Keratinocyte (primary cell): ENCODE measurements at places on chromosomes 11 and 22. TPM values are rescaled to one million over a fixed set of nuclear protein-coding genes. Genes with fewer than 3 reads are reported as not detected.
A peak's percentile ranks its signal among the peaks of the same experiment; 100 is the strongest.

GRCh38 chr22:41204992-41205900, at the start of gene L3MBTL2:
L3MBTL2 (plus strand) TSS chr22:41205312; CDS start chr22:41205363, 51 bp downstream.
- H3K4me1 ChIP-seq = peaks cover 9% of the 10 kb centered on the region
- H3K4me3 ChIP-seq = peak within 1 kb of the TSS; percentile 70
- H3K27me3 ChIP-seq = no peaks in the 10 kb centered on the region
- DNase-seq = peak; percentile 65
- H3K27ac ChIP-seq = peak within 1 kb of the TSS; percentile 92

DNA sequence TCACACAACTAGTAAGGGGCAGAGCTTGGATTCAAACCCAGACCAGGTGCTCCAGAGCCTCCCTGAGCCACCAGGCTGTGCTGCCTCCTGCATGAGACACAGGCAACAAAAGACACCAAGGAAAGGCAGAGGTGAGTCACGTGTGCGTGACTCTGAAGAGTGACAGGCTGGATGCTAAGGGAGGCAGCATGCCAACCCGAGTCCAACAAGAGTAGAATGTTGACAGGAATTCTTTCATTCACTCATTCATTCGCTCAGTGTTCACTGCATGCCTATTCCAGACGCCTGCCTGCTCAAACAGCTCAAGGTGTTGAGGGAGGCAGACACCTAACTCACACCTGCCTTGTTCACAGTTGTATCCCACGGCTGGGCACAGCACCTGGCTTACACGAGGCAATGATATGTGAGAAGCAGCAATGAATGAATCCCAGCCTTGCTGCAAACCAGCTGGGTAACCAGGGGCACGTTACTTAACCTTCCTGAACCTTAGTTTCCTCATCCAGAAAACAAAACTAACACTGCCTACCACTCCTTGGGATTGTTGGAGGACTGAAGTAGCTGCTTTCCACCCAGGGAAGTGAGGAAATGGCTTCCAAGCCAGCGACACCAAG, 73.8 kb upstream of the ARFGAP3 start:
- H3K4me3 ChIP-seq = no peak overlapping the region
- H3K27ac ChIP-seq = peak overlapping the region; percentile 80
- H3K36me3 ChIP-seq = peaks cover 6% of the 10 kb centered on the region
- no peak for DNase-seq
- H3K27me3 ChIP-seq = no peaks in the 10 kb centered on the region

Gene EHF
- polyA plus RNA-seq = 64.1 to 74.7 TPM (median 64.2 TPM) in 3 replicates

- H3K4me3 ChIP-seq = no peak overlapping the region
- no peaks in the 10 kb centered on the region for H3K4me1 ChIP-seq
- H3K27me3 ChIP-seq = no peaks in the 10 kb centered on the region
- H3K36me3 ChIP-seq = no peaks in the 10 kb centered on the region
- H3K27ac ChIP-seq = no peak overlapping the region
Measured at GRCh38 chr11:106853850-106854401, 164.3 kb downstream of the GUCY1A2 start.

- no peak overlapping the region for H3K27ac ChIP-seq
- H3K4me3 ChIP-seq = peak overlapping the region; percentile 69
- peaks cover 28% of the 10 kb centered on the region for H3K4me1 ChIP-seq
Measured at GRCh38 chr11:65646958-65647701, 9.2 kb downstream of the SIPA1 start.

- no peaks in the 10 kb centered on the region for H3K36me3 ChIP-seq
- H3K27me3 ChIP-seq = peaks cover 3% of the 10 kb centered on the region
- no peak overlapping the region for H3K4me3 ChIP-seq
- no peak for DNase-seq
Measured at GRCh38 chr11:14898906-14899305, 6.9 kb upstream of the CYP2R1 start.

Gene DAGLA
- polyA plus RNA-seq = 0.03 to 0.08 TPM (median 0.04 TPM) in 3 replicates

GRCh38 chr11:57647960-57648800, 1.5 kb downstream of the YPEL4 start:
- no peak overlapping the region for H3K27ac ChIP-seq
- no peak for DNase-seq
- peaks cover 41% of the 10 kb centered on the region for H3K4me1 ChIP-seq
- no peaks in the 10 kb centered on the region for H3K36me3 ChIP-seq
- H3K27me3 ChIP-seq = peaks cover 32% of the 10 kb centered on the region

DNA sequence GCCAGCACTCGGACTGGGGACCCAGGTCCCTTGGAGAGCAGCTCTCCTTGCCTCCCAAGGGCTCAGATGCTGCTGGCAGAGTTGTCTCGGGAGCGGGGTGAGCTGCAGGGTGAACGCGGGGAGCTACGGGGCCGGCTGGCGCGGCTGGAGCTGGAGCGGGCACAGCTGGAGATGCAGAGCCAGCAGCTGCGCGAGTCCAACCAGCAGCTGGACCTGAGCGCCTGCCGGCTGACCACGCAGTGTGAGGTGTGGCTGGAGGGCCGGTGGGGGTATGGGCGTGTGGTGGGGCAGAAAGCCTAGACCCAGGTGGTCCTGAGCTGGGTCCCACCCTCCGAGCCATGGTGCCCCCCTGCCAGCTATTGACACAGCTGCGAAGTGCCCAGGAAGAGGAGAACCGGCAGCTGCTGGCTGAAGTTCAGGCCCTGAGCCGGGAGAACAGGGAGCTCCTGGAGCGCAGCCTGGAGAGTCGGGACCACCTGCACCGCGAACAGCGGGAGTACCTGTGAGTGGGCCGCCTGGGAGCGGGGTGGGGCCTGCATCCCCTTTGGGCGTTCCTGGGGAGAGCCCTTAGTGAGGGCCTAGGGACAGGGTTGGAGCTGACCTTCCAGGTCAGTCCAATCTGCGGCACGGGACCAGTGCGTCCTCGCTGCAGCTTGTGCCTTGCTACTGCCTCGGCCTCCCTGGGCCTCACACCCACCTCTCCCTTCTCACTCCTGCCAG, 5.8 kb upstream of the RPS6KA4 start:
- peaks cover 33% of the 10 kb centered on the region for H3K4me1 ChIP-seq
- no peak overlapping the region for H3K27ac ChIP-seq
- no peak overlapping the region for H3K4me3 ChIP-seq
- no peak for DNase-seq
- H3K36me3 ChIP-seq = no peaks in the 10 kb centered on the region

Gene MAPK11
- 3.4 to 12.6 TPM (median 4.6 TPM) in 3 replicates for polyA plus RNA-seq

GRCh38 chr22:28981818-28982499, 79.7 kb downstream of the C22orf31 start:
- no peaks in the 10 kb centered on the region for H3K27me3 ChIP-seq
- H3K4me3 ChIP-seq = no peak overlapping the region
- H3K4me1 ChIP-seq = peaks cover 37% of the 10 kb centered on the region
- DNase-seq = no peak

DNA sequence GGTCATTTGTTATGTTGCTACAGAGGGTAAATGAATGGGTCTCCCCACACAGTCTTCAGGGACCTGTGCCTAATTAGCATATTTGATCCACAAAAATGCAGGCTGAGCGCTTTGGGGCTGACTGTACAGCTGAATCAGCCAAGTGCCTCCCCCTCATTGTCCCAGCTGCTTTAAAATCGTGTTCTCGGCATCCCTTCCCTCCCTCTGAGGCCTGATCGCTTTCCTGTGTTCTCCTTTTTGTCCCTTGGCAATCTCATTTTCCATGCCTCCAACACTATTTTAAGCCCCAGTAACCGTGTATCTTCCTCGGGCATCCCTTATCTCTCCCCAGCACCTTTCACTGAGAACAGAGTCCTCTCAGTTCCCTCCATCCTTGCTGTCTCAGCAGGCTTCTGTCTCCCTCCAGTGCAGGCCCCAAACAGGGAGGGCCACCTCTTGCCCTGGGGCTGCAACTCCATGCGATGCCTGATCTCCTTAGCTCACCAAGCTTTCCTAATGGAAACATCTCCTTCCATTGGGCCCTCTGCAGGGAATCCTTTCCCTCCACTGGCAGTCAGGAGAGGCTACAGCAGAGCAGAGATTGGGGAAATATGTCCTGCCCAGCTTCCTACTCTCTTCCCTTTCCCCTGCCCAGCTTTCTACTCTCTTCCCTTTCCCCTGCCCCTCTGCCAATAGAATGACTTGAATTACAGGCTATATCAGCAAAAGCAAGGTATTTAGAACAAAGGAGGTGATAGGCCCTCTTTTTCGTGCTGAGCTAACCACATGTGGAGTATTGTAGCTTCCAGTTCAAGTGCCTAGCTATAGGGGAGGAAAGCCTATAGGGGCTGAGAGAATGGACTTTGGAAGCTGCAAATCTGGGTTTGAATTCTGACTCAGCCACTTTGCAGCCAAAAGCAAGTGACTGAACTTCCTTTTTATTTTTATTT, 13.8 kb downstream of the UQCR10 start:
- no peaks in the 10 kb centered on the region for H3K36me3 ChIP-seq
- no peak for DNase-seq
- peaks cover 41% of the 10 kb centered on the region for H3K4me1 ChIP-seq

DNA sequence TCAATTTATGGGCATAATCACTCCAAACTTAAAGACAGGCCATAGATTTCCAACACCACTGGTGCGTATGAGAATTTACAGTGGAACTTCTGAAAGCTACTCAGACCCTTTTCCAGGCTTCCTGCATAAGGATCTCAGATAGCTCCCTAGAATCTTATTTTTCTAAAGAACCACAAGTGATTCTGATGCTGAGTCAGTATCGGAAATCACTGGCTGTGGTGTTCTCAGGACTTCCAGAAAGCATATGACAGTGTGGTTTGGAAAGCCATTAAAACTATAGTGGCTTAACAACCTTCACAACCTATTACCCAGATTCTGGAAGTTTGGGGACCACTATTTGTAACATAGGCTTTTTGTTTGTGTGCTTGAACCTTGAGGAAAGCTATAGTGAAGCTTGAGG, 756.0 kb downstream of the DLG2 start:
- no peaks in the 10 kb centered on the region for H3K27me3 ChIP-seq
- H3K4me3 ChIP-seq = no peak overlapping the region
- H3K4me1 ChIP-seq = peaks cover 4% of the 10 kb centered on the region
- DNase-seq = no peak

- no peaks in the 10 kb centered on the region for H3K27me3 ChIP-seq
- H3K4me3 ChIP-seq = no peak overlapping the region
- no peak overlapping the region for H3K27ac ChIP-seq
- peaks cover 7% of the 10 kb centered on the region for H3K36me3 ChIP-seq
Measured at GRCh38 chr11:43497144-43497543, 138.4 kb downstream of the TTC17 start.

DNA sequence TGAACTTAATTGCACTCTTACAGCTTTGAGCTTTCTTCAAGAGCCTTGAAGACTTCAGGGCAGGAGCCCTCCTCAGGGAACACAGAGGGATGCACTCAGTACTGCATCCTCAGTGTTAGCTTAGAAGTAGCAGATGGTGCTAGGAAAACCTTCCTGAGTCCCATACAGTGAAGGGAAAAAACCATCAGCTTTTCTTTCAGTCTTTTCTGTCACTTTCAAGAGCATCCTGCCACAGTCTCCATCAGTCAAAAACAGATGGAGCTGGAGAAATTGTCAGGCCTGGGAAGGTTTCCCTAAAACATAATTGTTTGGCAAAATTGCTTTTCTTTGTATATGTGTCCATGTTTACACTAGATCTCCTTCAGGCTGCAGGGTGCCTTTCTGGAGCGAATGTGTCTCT, 384.1 kb downstream of the NELL1 start:
- H3K4me1 ChIP-seq = no peaks in the 10 kb centered on the region
- H3K27ac ChIP-seq = no peak overlapping the region
- no peak for DNase-seq
- no peak overlapping the region for H3K4me3 ChIP-seq
- H3K27me3 ChIP-seq = no peaks in the 10 kb centered on the region

Gene RASSF10
- 1.4 to 2.1 TPM (median 1.6 TPM) in 3 replicates for polyA plus RNA-seq

DNA sequence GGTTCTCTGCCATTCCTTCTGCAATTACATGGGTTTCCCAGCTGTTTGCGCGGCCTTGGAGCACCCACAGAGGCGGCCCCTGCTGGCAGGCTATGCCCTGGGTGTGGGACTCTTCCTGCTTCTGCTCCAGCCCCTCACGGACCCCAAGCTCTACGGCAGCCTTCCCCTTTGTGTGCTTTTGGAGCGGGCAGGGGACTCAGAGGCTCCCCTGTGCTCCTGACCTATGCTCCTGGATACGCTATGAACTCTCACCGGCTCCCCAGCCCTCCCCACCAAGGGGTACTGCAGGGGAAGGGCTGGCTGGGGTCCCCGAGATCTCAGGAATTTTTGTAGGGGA, 2.6 kb downstream of the RCE1 start:
- H3K4me1 ChIP-seq = peaks cover 22% of the 10 kb centered on the region
- no peaks in the 10 kb centered on the region for H3K27me3 ChIP-seq
- H3K4me3 ChIP-seq = no peak overlapping the region

Gene MEI1
- 0.10 TPM in 1 of 3 replicates, not detected in the others for polyA plus RNA-seq

Gene MS4A2
- not detected in 3 replicates for polyA plus RNA-seq

DNA sequence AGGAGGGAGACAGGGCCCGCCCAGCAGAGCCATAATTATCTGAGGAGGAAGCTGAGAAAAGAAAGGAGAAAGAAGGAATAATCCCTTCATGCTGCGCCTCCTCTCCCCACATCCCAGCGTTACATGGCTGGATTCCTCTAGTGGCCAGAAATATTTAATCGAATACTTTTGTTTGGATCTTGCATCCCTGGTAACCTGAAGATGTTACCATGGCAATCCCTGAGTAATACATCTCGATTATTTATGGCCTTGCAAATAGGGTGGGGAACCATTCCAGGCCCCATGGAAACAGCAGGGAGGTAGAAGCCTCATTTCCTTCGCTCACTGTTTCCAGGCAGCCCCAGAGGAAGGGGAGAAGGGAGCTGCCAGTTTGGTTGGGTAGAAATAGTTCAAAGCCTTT, 357.7 kb downstream of the BUD13 start:
- H3K4me1 ChIP-seq = no peaks in the 10 kb centered on the region
- no peak overlapping the region for H3K4me3 ChIP-seq
- H3K27me3 ChIP-seq = no peaks in the 10 kb centered on the region

DNA sequence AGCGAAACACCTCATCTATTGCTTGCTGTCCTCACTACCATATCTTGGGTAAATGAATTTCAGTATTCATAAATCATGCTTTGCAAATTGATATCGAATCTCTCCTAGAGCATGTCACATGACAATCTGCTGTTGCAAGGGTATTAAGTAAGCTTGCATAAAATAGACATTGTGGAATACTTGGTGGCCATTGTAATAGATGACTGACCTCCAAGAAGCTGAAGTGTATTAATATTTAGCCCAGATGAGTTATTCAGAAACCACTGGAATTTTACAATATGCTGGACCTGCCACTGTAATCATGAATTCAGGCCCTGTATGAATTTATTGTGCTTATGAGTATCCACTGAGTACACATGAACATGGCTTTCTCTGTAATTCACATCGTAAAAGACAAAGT, 289.7 kb upstream of the ARHGAP42 start:
- no peak for DNase-seq
- no peak overlapping the region for H3K4me3 ChIP-seq
- no peak overlapping the region for H3K27ac ChIP-seq
- no peaks in the 10 kb centered on the region for H3K36me3 ChIP-seq
- H3K4me1 ChIP-seq = no peaks in the 10 kb centered on the region
- H3K27me3 ChIP-seq = no peaks in the 10 kb centered on the region

DNA sequence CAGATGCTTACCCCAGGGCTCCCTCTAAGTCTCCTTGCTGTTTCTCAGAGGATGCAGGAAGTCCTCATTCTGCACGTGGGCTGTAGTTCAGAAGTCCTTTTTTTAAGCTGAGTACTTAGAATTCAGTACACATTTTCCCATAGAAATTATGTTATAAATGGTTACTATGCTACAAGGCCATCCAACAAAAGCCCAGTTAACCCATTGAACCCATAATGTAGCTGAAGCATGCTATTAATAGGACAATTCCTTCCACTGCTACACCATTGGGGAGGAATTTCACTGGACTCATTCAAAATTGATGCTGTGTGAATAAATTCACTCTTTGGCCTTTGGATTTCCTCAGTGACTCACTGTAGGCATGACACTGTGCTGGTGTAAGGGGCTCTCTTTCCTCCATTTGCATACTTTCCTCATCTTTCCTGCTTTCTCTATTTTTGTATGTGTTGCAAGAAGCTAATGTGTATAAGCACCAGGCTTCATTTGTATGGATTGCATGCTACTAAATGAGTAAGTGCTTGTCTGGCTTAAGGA, 148.0 kb downstream of the NTM start:
- DNase-seq = no peak
- H3K36me3 ChIP-seq = no peaks in the 10 kb centered on the region
- no peaks in the 10 kb centered on the region for H3K4me1 ChIP-seq
- no peak overlapping the region for H3K4me3 ChIP-seq

Gene OR5L2
- polyA plus RNA-seq = not detected in 3 replicates
